ENCODE measurements at places on chromosomes 5 and 9.

GRCh38 chr5:173831196-173831914 lies 56.8 kb upstream of the CPEB4 start:
- DNase-seq: no peak

DNA sequence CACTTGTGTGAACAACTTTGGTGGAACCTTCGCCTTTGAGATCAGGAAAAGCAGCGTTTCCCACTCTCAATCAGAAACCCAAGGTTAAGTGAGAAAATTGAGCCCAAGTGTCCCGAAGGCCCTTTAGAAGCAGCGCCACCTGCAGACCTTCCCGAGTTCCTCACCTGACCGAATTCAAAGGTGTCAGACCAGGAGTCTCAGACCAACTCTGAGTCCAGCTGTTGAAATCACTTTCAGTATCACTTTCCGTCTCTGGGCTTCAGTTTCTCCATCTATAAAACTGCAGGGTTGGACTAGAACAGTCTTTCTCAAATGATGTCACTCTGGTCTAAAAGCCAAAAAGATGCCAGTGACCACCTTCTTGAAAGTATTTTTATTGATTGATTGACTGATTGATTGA lies 31.7 kb upstream of the GRHPR start:
- no peak for DNase-seq

DNA sequence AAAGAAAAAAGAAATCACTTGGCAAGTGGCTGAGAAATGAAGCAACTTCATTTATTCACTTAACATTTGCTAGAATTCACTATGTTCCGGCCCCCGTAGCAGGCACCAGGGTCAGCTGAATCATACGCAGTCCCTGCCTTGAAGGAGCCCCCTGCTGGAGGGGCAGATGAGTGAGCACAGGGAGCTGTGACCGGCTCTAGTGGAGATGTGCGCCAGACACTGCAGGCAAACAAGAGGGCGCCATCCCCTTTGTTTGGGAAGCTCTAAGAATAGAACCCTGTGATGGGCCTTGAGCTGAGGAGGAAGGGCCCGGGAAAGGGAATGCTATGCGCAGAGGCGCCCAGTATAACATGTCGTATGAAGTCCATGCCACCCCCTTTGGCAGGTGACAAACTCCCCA lies 20.2 kb upstream of the RPL26L1 start:
- no peak for DNase-seq

- DNase-seq: no peak
These were observed 93.8 kb upstream of the BNC2 start for GRCh38 chr9:16964228-16964627.

DNA sequence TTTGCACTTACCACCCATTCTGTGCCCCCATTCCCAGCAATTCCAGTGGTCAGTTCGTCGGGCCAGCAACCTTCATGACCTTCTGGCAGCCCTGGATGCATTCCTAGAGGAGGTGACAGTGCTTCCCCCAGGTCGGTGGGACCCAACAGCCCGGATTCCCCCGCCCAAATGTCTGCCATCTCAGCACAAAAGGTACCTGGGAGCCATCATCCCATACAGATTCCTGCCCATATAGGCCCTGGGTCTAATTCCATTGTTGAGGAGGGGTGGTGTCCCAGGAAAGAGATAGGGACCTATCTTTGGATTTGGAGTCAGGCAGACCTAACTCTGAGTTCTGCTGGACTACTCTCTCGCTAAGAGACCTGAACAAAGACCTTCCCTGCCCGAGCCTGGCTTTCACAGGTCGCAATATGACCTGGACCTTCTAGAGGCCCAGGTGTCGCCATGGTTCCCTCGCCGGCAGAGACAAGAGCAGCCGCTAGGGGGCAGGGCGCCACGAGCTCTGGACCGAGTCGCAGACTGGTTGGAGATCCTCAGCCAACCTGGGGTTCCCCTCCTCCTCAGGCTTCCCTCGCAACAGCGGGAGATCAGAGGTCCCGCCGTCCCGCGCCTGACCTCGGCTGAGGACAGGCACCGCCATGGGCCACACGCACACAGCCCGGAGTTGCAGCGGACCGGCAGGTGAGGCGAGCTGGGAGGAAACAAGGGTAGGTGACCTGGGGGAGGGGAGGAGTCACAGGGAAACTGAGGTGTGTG lies 3.1 kb downstream of the SLC4A9 start:
- DNase-seq: peak; percentile 30

DNA sequence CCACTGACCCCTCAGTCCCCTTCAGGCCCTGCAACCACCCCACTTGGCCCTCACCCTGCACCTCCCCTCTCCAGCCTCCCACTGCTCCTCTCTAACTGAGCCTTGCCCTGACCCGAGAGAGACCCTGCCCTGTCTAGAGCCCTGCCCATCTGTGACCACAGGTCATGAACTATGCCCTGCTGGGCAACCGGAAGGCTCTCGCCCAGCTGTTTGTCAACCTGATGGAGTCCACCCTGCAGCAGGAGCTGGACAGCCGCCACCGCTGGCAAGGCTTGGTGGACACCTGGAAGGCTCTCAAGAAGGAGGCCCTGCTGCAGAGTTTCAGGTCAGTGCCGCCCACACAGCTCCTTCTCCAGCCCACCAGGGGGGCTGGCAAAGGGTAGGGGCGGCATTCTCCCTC lies 9.4 kb downstream of the CCDC180 start:
- no peak for DNase-seq

GRCh38 chr9:92044936-92045335 lies 70.3 kb downstream of the SPTLC1 start:
- no peak for DNase-seq

GRCh38 chr5:122500245-122501088 lies 188.4 kb downstream of the SNCAIP start:
- no peak for DNase-seq

- DNase-seq: no peak
These were observed 84.6 kb upstream of the DNAH5 start for GRCh38 chr5:14028938-14029584.

DNA sequence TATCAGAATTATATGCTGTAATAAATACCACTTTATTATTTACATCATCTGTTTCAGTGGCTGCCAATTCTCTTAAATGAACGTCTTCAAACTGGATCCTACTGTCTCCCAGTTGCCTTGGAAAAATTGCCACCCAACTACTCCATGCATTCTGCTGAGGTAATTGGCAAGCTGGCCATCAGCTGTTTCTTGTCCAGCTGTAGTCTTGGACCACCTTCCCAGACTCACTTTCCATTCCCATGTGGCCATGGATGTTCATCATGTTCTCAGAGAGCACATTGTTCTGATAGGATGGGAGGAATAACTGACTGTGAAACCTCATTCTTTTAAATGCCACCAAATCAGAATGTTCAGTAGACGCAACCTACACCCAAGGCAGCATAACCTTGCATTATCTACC lies 157.5 kb downstream of the DOCK8 start:
- no peak for DNase-seq

- DNase-seq: no peak
These were observed 162.9 kb downstream of the FAM170A start for GRCh38 chr5:119792161-119792799.

GRCh38 chr5:32127711-32128110 lies 46.4 kb downstream of the GOLPH3 start:
- no peak for DNase-seq

DNA sequence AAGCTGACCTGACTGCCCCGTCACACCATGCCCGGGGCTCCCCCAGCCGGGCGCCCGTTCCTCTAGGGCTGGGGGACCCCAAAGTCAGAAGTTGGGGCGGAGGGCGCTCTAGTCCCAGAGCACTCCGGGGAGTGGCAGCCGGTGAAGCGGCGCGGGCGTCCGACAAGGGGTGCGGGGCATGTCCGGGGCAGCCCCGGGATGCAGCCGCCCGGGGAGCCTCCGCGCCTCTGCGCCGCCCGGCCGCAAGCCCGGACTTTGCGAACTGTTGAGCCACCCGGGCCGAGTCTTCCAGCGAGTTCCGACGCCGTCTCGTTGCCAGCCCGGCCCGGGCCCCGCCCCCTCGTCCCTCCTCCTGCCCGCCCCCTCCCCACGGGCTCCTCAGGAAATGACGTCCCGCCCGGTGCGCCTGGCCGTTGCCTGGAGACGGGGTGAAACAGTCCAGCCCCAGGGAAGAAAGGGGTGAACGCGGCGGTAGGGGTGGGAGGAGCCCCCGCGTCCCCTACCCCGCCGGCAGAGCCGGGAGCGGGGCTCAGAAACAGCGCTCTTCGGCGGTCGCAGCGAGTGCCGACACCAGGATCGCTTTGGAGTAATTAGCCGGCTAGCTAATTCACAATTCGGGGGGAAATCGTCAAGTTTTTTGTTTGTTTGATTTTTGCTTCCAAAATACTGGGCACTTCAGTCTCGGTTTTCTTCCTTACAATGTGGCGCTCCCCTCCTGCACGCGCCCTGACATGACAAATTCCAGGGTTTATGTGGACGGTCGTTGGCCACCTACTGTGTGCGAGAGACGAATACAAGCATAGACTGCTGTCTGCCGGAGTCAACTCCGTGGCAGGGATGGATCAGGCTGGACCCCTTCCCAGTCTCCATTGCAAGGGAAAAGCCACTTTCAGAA lies at the start of gene WHRN:
Gene WHRN, minus strand, starts transcription at position 287 of the 895 bp plus-strand sequence. CDS start 672 bp downstream, outside the sequence.
- DNase-seq: peak; percentile 91

- DNase-seq: no peak
These were observed 59.7 kb downstream of the GGTA1 start for GRCh38 chr9:121439711-121440664.

GRCh38 chr9:94445863-94446262 lies 109.0 kb upstream of the PCAT7 start:
- no peak for DNase-seq

GRCh38 chr5:134003817-134004625 lies 754 bp downstream of the VDAC1 start:
- no peak for DNase-seq

GRCh38 chr5:34587355-34588241 lies 68.5 kb upstream of the RAI14 start:
- DNase-seq: no peak

DNA sequence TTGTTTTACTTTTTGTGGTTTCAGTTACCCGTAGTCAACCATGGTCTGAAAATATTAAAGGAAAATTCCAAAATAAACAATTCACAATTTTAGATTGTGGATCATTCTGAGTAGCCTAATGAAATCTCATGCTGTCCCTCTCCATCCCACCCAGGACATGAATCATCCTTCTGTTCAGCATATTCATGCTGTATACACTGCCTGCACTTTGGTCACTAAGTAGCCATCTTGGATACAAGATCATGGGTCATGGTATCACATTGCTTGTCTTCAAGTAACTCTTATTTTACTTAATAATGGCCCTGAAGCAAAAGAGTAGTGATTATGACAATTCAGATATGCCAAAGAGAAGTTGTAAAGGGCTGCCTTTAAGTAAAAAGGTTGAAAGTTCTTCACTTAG lies 536.5 kb upstream of the ACO1 start:
- DNase-seq: no peak

DNA sequence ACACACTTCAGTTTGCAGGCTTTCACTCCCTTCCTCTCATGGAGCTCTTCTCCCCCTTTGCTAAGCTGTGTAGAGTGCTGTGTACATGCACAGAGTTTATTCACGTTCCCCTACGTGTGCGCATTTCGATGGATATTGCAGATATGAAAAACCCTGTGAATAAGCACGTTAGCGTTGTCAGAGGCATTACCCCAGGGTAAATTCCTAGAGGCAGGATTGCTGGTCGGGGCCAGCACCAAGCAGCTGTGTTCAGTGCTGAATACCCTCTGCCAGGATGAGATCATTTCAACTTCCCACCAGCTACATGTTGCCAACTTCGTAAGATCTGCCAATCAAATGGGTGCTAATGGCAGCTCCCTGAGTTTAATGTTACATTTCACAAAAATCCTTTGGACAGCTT lies 172.3 kb upstream of the PPP1R26 start:
- DNase-seq: no peak

- no peak for DNase-seq
These were observed 109.7 kb downstream of the MSX2 start for GRCh38 chr5:174834081-174834480.

DNA sequence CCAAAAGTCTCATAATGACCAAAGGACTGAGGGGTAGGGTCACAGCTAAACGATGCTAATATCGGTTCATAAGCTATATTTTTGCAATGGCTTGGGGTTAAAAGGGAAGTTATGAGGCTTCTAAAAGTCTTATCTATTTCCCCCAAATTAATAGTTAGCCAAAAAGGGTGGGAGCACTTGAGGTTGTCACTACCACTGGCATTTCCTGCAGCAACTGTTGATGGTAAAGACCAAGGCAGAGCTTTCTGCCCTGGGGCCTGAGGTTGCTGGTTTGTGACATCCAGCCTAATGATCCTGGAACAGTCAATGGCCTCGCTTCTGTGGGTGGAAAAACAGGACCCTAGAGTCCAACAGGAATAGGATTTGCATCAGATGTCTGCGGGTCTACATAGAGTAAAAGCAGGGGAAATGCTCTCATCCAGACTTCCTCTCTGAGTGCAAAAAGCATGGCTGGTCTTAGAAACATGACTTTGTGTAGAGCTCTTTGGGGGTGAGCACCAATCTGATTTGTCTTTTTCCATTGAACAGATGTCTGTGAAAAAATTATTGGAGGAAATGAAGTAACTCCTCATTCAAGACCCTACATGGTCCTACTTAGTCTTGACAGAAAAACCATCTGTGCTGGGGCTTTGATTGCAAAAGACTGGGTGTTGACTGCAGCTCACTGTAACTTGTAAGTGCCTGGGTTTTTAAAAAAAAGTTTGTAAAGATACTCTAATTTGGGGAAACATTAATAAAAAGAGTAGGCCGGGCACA lies 2.7 kb downstream of the GZMA start:
- DNase-seq: no peak

DNA sequence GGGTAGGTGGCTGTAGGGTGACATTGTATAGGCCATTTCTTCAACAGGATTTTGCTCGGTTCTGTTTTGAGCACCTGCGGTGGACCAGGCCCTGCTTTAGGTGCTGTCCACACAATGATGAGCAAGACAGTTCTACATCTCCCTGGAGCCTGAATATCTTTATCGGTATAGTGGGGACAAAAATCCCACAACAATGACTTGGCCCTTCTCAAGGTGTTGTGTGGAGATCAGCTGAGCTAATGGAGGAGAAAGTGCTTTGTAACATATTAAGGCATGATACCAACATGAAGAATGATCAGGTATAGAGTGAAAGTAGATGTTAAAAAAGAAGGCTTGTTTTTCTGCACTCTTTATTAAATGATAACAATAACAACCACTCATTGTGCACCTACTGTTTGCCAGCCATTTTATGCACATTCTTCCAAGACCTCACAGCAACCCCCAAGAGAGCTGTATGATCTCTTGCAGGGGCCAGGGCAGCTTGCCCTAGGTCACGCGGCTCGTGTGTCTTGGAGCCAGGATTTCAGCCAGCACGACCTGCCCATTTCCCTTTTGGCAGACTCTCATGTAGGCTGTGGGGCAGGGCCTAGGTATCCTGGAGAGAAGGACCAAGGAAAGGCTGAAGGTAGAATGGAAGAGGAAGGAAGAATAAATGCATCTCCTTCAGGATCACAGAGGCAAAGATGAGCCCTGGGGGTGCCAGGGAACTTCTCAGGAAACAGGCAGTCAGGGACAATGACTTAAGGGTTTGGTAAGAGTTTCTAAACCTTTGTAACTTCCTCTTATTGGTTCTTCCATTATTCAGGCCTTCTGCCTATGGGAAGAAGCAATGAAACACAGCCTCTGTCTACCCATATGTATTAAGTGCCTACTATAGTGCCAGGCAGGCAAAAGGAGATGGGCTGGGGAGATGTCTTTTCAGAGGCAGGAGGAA lies 50.0 kb upstream of the PPARGC1B start:
- DNase-seq: no peak

Measured in NCI-H1092 (cell line).